ENCODE measurements at places on chromosomes 4 and X. TPM values are rescaled to one million over a fixed set of nuclear protein-coding genes. Genes with fewer than 3 reads are reported as not detected.

TBX22 gene
- not detected for total RNA-seq

GLOD5 gene
- total RNA-seq = not detected

GPRASP1 gene
- total RNA-seq = 4.0 TPM

GLRB gene
- not detected for total RNA-seq

GRCh38 chr4:81471588-81472280 lies at the start of gene RASGEF1B:
Gene RASGEF1B, minus strand, starts transcription at chr4:81471907. Its CDS starts 12,399 bp downstream, at chr4:81459508.
- DNase-seq = peak; percentile 96

GRCh38 chr4:3529363-3529762 lies 2.9 kb downstream of the LRPAP1 start:
- DNase-seq = no peak

GRCh38 chr4:120664851-120665250 lies 257.7 kb downstream of the PRDM5 start:
- no peak for DNase-seq

DNA sequence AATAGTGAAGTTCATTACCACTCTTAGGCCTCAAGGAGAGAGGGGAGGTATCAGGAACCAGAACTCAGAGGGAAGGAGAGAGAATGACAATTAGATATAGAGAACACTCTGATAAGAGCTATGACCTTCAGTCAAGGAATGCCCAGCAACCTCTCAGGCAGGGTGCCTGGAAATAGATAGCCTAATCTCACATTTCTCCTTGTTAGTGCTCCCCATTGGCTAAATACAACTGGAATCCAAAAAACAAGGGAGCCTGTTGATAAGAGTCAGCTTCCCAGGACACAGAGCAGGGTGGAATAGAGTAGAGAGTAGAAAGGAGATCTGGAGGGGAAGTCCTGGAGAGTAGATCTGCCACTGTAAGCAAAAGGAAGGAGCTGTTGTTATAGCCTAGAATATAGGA lies 62.1 kb downstream of the DCX start:
- DNase-seq = no peak

DNA sequence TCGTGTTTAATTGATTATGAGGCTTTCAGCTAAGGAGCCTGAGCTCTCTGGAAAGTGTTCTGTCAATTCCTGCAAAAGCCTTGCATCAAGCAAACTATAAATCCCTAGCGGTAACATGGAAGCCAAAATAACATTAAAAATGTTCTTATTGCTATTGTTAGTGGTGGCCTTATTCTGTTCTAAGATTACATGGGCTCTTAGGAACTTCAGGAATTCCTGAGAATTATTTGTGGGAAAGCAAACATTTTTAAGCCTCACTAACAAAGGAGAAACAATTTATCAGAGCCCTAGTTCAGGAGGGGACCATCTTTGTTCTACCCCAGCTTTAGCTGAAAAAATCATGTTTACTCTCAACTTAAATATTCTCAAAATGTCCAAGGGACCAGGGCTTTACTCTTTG lies 119.6 kb downstream of the PAPSS1 start:
- DNase-seq = no peak

DNA sequence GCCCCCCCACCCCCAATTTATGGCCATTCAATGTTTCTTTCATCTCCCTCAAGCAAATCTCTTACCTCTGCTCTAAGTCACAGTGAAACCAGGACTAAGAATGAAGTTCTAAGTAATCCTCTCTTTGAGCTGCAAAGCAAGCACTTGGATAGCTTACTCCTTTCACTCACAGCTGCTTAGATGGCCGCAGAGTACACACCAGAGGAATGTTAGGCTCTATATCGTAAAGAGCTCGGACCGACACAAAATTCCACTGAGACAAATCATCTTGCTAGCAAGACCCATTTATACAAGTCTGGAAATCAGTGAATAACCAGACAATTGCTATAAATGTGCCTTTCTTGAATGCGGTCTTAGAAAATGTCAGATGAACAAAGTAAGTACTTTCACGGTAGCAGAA lies 135.0 kb downstream of the IDS start:
- no peak for DNase-seq

DNA sequence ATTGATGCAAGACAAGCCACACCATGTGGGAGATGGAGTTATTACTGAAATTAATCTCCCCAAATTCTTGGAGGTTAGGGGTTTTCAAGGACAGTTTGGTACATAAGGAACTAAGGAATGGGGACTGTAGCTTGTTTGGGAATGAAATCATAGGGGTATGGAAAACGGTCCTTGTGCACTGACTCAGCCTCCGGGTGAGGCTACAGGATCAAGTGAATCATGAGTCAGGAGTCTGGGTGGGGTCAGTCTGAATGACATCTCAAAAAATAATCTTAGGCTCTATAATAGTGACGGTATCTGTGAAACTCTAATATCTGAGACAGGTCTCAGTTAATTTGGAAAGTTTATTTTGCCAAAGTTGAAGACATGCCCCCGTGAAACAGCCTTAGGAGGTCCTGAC lies 128.5 kb upstream of the CYSLTR1 start:
- DNase-seq = no peak

- no peak for DNase-seq
Measured at GRCh38 chr4:184955636-184956035, 62.7 kb upstream of the HELT start.

- DNase-seq = no peak
Measured at GRCh38 chrX:22527302-22527701, 254.6 kb downstream of the CBLL2 start.

DNA sequence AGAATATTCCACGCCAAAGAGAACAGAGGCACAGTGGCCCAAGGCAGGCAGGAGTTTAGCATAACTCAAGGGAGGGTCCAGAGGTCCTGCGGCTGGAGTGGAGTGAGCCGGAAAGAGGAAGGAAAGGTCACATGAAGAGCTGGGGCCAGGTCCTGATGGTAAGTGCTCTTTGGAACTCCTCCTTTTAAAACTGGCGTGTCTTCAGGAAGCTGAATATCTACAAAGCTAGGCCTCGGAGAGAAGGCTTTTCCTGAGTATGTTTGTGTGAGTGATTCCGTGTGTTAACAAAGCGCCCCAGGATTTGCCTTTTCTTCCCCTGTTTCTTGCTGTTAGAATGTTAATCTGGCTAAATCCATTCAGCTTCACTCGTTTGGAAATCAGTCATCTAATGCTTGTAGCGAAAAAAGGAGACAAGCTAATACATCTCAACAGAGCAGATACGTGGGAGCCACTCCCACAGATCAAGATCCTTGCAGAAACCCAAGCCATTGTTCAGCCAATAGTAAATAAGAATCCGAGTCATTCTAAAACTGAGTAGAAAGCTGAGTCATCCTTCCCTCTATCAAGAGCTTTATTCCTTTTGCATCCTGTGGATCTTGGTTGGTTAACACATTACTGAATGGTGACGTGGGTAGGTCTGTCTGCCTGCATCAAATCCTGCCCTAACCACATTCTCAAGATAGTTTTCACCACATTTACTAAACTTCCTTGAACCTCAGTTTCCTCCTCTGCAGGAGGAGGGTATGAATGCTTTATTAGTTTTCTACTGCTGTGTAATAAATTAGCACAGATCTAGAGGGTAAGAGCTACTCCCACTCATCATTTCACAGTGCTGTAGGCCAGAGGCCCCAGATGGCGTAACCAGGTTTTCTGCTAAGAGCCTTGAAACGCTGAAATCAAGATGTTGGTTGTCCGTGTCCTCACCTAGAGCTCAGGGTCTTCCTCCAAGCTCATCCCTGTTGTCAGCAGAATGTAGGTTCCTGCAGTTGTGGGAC lies 43.2 kb upstream of the RBM47 start:
- DNase-seq = peak; percentile 71

DNA sequence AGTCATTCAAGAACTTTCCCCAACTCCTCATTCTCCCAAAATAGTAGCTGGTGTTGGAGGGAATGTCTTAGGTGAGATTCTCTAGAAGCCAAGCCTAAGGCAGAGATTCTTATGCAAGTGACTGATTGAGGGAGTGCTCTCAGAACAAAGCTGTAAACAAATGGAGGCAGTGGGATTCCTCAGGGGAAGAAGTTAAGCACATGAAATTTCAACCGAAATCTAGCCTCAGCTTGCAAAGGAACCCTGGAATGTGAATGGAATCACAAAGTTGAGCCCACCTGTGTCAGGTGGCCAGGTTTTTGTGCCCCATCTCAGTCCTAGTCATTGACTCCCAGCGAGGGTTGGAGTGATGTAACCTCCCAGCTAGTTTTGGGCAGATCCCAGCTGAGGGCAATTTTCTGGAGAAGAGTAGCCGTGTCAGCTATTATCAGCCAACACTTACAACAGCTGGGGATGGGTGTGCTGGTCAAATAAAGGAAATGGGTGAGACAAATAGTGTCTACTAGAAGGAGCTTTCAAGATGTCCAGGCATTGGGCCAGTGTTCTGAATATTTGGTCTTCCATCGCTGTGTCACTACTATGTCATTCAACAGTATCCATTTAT lies 29.7 kb upstream of the FGF2 start:
- DNase-seq = no peak

GRCh38 chrX:147179625-147180024 lies 365.1 kb upstream of the CXorf51A start:
- no peak for DNase-seq

GRCh38 chr4:120158046-120158445 lies 91.4 kb upstream of the MAD2L1 start:
- no peak for DNase-seq

DNA sequence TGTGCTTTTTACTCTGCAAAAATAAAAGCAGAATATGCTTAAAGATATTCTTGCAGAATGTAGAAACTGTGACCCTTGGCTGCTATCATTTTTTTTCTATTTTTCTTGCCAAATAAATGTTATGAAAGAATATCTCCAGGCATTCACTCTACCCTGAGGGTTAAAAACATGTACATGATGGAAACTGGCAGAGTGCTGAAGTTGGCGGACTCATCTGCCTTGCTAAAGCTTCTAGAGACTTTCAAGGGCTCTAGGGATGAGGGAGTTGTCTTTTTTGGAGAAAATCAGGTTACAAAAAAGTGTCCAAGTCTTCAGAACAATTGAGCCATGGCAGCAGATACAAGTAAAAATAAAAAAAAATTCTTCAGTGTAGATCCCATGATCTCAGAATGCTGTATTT lies 40.5 kb upstream of the NRK start:
- DNase-seq = no peak

DNA sequence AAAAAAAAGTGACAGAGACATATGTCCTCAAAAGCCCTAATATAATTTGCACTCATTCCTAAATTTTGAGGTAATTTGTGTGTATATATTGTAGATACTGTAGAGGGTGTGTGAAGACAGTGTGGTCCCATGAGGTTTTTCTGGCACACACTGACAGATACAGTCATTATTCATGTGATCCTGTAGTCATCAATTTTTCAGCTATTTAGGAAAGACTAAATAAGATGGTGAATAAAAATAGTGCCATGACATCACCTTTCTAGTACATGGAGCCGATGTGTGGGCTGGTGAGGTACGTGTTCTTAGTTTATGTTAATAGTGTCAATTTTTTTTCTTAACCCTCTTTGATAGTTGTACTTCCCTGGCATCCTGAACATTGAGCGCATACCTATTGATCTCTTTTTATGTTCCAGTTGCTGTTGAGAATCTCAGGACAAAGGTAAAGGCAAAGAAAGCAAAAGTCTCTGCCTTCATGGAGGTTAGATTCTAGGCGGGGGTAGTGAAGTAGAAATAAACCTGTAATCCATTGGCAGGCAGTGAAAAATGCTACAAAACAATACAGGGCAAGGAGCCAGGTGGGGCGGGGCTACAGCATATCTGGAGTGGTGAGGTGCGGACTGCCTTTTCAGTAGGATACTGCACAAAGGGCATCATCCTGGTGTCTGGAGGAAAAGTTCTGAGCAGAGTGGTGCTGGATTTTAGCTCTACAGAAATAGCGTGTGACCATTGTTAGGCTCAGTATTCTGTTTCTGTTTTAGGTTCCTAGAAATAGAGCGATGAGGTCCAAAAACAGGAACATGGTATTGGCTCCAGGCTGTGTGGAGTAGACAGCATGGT lies 93.8 kb downstream of the ARHGAP10 start:
- no peak for DNase-seq

GRCh38 chr4:5199912-5200311 lies 148.6 kb downstream of the STK32B start:
- DNase-seq = no peak

DNA sequence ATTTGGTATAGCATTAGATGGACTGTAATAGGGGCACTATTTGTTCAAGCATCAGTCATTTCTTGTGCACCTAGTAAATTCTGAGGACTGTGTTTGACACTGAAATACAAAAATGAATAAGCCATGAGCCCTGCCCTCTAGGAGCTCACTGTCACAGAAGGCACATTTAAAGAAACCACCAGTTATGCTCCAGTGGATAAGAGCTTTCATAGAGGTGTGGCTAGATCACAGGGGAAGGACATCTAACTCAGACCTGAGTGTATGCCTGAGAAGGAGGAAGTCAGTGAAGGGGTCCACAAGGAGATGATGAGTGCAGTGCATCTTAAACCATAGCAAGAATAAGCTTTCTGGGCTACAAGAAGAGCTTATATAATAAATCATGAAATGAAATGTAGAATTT lies 40.1 kb downstream of the BTC start:
- no peak for DNase-seq

DNA sequence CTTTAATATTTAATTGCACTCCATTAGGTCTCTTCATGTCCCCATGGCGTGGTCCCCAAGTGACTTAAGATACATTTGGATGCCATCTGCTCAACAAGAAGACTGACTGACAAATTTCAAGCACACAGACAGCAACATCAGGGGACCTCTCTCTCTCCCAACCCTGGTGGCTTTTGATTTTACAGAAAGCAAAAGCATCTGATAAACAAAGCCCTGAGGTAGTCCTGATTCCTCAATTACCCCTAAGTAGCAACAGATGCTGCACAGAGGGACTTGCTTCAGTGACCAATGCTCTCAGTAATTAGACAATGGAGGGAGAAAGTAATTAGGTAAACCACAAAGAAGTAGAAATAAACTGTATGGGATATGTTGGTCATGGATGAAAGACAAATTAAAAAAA lies 426.4 kb downstream of the INPP4B start:
- DNase-seq = no peak

DNA sequence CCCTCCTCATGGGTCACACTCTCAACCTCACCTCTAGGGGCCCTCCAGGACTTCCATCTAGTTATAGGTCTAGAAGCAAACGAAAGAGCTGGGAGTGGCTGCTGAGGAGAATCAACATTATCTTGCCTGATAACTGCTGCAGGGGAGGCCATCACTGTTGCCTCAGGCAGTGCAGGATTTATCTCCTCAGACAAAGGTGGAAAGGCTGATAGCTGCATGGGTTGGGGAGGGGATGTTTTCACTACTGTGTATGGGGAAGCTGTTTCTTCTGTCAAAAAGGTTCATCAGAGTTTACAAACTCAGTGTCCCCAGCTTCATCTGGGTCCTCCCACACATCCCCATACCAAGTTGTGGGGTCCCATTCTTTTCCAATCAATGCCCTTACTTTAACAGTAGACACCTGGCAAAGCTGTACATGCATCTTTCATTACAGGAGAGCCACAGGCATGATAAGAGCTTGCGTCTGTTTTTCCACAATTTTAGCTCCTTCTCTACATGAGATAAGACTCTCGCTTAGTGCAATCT lies 17.6 kb upstream of the PRDM8 start:
- DNase-seq = no peak

- DNase-seq = no peak
Measured at GRCh38 chrX:19758539-19758938, 128.9 kb downstream of the SH3KBP1 start.

GRCh38 chr4:168151327-168151726 lies 59.0 kb downstream of the ANXA10 start:
- DNase-seq = no peak

GRCh38 chr4:37934096-37934495 lies 26.1 kb upstream of the PTTG2 start:
- no peak for DNase-seq

GRCh38 chr4:138894709-138895108 lies 120.9 kb upstream of the NOCT start:
- DNase-seq = no peak

All from activated CD4-positive, alpha-beta memory T cell treated with anti-CD3 and anti-CD28 coated beads for 36 hours (primary cell).